ENCODE measurements at places on chromosomes 5 and 9.
A peak's percentile ranks its signal among the peaks of the same experiment; 100 is the strongest.

DNA sequence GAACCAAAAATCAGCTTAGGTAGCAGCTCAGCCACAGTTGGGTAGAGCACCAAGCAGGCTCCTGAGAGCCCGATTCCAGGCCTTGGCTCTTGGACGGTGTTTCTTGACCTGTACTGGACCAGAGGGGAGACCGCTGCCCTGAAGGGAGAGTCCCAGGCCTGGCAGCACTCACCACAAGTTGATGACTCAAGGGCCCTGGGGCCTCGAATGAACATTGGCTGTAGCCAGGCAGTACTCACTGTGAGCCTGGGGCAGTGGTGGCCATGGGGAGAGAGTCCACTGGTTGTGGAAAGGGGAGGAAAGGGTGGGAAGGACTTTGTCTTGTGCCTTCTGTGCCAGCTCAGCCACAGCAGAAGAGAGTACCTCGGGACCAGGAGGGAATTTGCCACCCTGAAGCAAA is 166.1 kb downstream of the EDIL3 start:
- DNase-seq: no peak

DNA sequence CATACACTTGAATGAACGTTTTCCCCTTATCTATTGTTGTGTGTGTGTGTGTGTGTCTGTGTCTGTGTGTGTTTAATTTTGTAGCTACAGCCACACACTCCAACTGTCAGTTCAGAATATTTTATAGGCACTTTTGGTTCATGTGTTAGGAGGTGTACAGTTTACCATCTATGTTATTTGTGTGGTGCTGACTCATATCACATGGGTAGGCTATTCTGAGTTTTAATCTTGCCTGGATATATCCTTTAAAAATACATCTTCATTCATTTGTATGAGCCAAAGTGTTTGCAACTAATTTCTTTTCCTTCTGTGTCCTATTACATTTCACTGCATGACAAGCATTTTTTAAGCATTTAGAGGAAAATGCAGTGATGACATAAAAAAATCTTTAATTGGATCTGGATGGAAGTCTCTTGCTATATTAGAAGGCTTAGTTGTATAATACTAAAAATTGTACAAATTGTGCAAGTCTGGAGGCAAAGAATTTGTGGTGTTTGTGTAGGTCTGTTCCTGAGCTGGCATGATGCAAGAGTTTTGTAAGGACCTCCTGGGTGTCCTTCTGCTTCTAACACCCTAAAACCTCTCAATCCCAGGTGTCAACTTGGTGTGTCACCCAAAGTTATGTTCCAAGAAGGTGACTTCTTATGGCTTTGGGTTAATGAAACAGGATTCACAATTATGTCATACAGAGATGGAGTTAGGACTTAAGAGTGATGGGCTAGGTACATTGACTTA is 52.4 kb upstream of the HMHB1 start:
- peak; percentile 41 for DNase-seq

DNA sequence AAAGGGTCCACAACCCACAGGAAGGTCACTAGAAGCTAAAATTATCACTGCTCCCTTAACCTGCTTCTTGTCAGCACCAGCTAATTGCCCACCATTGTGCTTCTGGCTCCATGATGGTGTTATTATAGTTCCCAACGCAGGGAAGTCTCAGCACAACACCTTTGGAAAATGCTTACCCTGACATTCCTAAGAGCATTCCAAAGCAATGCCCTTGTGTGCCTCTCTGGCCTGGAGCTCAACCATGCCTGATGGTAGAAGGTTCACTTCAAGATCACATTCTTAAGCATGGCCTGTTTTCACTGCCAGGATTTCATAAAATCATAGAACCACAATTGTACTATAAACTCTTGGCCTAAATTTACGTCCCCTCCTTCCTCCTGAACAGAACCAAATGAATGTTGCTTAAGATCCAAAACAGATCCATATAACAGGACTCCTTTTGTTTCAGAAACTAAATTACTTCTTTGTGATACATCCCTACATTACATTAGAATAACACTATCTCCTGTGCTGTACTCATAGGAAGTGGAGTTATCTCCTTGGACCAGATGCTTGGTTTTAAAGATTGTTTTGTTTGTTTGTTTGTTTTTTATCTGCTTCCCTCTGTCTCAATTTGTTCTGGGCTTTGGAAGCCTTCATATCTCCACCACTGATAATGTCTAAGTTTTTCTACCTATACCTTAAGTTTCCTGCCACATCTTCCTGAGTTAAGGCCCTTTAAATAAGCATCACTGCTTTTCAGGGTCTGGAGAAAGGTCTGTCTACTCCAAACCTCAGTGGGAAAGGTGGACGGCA is 32.1 kb downstream of the ARL15 start:
- DNase-seq: no peak

DNA sequence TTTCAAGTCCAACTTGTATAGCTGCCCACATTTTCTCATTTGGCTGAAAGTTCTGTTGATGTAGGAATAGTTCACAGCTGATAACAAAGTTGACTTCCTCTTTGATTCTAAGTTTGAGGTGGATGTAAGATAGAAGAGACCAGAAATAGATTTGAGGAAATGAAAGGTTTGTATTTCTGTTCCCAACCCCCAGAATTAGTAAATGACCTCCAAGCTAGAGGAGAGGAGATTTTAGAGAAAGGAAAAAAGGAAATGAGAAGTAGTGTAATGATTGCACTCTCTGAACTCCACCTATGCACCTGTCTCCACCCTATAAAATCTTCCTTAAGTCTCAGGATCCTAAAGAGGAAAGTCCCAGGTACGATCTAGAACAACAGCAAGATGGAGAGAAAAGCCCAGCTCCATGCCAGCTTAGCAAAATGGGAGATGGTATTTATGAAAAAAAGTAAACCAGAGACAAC is 130.4 kb upstream of the POC5 start:
- DNase-seq: no peak

Data from fibroblast of skin of scalp (primary cell).